NCI-H2029 treated with DMSO at 0.1 percent for 48 hours (cell line): ENCODE measurements at places on chromosomes 4 and X.

GRCh38 chrX:129622757-129623301 lies 31.9 kb downstream of the APLN start:
- DNase-seq: no peak

GRCh38 chrX:141469469-141469868 lies 115.1 kb downstream of the SPANXA1 start:
- DNase-seq: no peak

DNA sequence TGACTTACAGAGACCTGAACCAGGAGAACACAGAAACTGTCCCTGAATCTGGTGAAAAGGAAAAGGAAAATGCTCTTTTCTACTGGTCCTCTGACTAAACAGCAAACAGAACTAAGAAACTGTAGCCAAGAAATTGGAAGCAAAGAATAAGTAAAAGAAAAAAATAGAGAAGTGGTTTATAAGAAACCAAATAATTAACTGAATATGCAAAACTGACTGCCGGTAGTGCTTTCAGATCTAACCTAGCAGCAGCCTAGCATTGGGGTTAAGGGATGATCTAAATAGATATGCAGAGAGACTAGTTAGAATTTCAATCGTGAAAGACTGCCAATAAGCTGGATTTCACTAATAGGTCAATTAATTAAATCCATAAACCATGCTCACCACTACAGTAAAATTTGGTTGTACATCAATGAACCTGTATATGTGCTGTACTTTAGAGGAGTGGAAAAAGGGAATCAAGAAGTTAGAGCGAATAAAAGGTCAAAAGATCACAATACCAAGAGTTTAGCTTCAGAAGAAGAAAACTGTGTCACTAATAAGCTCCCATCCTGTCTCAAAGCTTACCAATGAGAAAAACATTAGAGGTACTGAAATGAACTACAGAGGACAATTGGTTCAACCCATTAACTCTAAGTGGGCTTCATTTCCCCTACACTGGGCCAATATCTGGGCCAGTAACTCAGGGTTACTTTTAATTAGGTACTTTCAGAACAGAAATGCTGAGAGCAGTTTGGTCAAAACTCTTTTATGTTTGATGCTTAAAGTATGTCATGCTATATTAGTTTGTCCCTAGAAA lies 53.6 kb downstream of the KLHL13 start:
- no peak for DNase-seq

DNA sequence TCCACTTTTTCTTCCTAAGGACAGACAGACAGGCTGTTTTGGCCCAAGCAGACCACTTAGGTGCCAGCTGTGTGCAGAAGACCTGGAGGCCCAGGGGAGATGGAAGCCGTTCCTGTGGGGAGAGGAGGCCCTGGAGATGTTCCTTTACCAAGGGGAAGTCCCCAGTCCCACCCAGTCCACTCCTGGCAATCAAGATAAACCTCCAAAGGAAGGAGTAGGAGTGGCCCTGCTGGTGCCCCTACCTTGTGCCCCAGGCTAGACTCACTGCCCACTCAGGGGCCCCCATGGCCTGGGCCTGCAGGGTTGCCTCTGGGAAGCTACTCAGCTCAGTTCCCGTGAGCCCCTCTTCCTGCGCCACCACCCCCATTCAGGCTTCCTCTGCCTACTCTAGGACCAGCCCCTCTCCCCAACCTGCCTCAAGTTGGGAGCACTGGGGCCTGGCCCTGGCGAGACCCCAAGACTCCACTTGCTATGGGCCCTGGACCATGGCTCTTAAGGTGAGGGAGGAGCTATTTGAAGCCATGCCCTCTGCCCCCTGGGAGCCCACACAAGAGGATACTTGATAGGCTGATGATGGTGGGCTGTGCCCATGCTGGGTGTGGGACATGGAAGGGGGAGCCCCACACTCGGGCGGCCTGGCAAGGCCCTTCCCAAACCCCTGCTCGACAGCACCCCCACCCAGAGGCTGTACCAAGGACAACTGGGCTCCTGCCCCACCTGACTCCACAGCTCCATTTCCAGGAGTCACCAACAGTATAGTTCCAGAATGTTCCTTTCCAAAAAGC lies 24.8 kb upstream of the RNF4 start:
- DNase-seq: no peak

- DNase-seq: no peak
Observed at GRCh38 chr4:121484633-121485032, 103.8 kb upstream of the QRFPR start.

DNA sequence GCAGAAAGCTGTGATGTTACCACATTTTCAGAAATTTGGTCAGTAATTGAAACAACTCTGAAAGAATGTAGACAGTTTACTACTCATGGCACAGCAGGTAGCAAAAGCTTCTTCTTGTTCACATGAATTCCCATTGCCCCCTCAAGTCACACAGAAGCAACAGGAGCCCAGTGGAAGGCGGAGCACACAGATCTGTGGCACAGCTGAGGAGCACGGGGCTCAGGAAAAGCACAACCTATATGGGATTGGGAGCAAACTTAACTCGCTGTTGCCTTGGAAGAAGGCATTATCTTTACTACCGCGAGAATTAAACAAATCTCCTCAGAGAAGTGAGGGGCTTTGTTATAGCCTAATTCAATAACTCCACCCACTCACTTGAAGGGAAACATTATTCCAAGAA lies 358.5 kb downstream of the SPOCK3 start:
- DNase-seq: no peak

DNA sequence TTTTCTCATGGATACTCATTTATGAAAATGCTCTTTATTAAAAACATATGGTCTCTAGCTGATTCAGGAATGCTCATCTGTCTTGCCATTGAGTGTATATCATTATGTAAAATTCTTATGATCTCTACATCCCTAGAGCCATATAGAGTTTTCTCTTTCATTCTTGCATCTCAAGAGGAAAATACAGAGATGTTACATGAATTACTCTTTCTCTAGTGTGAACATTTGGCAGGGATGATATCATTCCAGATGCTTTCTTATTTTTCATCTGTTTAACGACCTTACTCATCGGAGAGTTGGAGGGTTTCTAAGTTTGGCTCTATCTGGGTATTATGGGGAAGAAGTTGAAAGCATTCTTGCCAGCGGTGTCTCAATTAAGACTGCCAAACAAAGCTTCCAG lies 202.9 kb upstream of the SLC7A11 start:
- DNase-seq: no peak

DNA sequence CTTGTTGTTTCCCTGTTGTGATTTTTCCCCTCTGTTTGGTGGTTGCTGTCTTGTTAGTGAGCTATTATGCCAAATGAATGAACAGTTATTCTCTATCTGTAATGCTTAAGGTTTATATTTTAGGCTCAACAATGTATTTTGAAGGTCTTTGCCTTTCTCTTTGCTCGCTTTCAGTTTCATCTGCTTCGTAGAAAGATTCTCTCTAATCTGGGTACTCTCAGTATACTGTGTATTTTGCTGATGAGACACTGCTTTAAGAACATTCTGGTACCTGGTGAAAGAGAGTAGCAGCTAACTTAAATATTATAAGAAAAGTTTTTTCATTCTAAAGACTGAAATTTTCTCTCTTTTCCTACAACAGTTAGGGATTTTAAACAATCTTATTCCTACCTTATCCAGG lies 1274.7 kb upstream of the PABPC4L start:
- DNase-seq: no peak

- no peak for DNase-seq
Observed at GRCh38 chrX:145751943-145752342, 65.7 kb upstream of the SLITRK2 start.

DNA sequence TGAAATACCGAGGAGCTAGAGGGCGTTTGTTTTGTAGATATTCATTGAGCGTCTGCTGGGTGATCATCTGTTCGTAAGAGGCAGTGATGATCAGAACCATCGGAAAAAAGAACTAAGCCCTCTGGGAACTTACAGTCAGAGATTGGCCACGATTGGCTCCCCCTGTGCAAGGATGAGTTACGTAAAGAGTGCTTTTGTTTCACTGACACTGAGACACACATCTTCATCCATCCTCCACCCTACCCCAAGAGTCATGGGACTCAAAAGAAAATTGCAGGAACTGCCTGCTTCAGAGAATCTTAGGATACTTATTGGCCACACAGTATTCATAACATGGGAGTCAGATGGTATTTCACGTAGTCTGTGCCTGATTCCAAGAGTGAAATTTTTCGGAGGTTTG lies 62.1 kb downstream of the GEMIN8 start:
- DNase-seq: no peak

DNA sequence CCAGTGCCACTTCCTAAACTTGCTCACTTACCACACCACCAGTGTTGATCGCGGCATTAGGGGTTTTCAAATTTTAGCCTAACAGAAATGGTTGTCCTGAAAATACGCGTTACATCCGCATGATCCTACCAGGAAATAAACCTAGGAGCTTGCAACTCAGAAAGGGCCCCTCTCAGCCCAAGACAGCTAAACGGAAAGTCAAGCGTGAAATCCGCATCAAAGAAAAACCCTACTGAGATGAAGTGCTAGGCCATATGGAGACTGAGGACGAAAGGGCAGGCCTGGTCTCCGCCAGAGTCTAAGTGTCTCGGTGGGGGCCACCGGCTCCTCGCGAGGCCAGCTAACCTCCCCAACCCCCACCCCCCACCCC lies 626 bp downstream of the YTHDC1 start:
- DNase-seq: no peak

- no peak for DNase-seq
Observed at GRCh38 chr4:158282252-158282651, 72.0 kb downstream of the TMEM144 start.

- DNase-seq: no peak
Observed at GRCh38 chr4:41000356-41000755, 214.0 kb downstream of the APBB2 start.

DNA sequence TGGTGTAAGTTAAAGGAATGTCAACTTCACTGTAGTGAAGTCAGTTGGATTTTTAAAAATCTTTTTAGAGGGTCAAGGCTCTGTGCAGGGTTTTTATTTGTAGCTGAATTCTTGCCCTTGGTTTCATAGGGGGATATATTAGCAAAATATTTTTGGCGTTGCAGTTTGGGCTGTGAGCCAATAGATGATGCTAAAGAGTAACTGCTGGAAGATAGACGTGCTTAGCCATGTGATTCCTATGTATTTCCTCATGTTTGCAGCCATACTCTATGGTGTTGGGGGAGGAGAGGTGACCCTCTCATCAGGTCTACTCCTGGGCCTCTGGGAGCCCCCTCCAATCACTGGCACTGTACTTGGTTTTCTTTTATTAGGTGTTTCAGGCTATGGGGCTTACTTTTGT lies 246.7 kb upstream of the ARHGAP24 start:
- DNase-seq: no peak

DNA sequence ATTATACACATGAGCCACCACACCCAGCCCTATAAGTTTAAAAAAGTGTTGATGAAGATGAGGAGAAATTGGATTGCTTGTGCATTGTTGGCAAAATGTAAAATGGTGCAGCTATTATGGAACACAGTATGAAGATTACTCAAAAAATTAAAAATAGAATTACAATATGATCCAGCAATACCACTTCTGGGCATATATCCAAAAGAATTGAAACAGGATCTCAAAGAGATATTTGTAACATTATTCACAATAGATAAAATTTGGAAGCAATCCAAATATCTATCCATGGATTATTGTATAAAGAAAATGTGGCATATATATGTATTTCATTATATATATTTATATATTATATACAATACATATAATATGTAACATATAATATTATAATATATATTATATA lies 515.6 kb upstream of the GNPDA2 start:
- DNase-seq: no peak

DNA sequence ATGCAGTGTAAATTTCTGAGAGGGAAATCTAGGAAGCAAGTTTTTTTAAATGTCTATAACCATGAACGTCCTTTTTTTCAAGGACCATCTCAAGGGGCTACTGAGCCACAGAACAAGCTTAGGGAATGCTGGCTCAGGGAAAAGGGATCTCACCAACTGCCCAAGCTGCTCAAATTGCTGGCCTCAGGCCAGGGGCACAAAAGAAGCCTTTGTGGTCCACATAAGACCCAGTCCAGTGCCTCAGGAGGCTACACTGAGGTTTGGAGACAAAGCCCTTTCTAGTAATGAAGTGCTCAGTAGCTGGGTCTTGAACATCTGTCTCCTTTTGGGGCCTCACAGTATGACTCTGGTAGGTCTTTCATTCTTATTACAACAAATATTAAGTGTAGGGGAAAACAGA lies 305.5 kb downstream of the RAB28 start:
- no peak for DNase-seq

DNA sequence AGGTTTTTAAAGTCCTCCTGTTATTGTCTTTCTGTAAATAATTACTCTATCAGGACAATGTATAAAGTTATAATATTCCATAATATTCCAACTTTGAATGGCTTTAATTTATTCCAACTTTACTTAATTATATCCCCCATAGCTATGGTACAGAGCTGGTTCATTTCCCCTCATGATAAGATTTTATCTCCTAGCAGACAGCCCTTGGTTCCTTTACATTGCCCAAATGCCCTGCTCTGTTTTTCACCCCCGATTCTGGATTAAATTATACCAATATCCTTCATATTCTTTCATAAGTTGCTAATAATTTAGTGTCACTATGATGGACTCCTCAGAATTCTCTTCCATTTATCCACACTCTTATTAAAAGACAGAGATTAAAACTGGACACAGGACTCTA lies 340.5 kb downstream of the MAPK10 start:
- DNase-seq: no peak

DNA sequence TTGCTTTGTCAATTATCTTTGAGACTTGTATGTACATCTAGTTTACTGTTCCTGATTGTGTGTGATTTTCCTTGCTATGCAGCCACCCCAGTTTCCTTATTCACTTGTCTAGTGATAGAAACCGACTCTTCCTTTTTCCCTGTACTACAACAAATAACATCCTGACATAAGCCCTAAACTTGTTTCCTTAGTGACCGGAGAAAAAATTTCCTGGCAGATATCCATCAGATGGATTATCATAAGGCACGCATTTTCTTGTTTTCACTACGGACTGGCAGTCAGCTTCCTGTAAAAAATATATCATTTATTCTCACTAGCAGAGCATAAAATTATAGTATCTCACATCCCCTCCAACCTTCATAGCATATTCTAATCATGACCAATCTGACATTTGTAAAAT lies 410.7 kb downstream of the CENPC start:
- no peak for DNase-seq

GRCh38 chr4:139969635-139970266 lies 184.2 kb downstream of the MAML3 start:
- DNase-seq: no peak

- no peak for DNase-seq
Observed at GRCh38 chr4:185311113-185311888, 84.4 kb downstream of the LRP2BP start.

- no peak for DNase-seq
Observed at GRCh38 chr4:74016068-74016467, 17.6 kb upstream of the CXCL5 start.

DNA sequence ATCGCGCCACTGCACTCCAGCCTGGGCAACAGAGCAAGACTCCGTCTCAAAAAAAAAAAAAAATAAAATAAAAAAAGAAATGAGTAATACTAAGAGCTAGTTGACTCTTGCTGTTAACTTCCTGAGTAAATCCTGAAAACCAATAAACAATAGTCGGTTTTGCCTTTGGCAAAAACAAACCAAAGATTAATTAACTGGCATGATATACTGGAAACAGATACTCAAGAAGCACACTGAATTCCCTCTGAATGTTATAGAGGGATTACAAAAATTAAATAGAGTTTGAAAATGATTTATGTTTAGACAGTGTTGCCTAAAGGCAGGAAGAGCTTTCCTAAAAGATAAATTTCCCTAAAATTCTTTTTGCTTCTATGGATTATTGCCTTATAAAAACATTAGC lies 1702.3 kb downstream of the STIM2 start:
- DNase-seq: no peak

GRCh38 chr4:6749340-6750171 lies 33.0 kb upstream of the KIAA0232 start:
- peak; percentile 11 for DNase-seq
